ENCODE measurements at places on chromosomes 16 and 17.

DNA sequence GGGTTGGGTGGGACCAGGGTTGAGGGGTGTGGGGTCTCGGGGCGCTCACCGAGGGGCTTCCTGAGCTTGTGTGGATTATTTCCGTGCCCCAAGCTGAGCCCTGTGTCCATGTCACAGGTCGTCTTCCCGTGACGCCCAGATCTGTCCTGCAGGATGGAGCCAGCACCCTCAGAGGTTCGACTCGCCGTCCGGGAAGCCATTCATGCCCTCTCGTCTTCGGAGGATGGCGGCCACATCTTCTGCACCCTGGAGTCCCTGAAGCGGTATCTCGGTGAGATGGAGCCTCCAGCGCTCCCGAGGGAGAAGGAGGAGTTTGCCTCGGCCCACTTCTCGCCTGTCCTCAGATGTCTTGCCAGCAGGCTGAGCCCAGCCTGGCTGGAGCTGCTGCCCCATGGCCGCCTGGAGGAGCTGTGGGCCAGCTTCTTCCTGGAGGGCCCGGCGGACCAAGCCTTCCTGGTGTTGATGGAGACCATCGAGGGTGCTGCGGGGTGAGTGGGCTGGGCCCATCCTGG lies 1.0 kb downstream of the TELO2 start:
- DNase-seq = no peak

DNA sequence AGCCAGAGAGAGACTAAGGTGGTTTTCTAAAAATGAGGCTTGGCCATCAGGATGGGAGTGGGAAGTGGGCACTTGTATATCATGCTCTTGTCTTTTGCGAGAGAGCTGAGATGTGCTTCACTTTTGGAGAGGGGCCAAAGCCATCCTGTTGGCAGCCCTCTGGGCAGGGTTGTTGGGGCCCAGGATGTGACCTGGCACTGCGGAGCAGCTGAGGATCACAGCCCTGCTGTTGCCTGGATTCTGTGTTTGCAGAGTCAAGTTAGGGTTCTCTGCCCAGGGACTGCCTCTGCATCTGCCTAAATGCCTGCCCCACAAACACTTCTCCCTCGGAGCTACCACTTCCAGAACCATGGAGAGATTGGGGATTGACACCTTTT lies 71.2 kb downstream of the PLD6 start:
- no peak for DNase-seq

- DNase-seq = peak; percentile 67
These were observed 26.4 kb downstream of the USP10 start for GRCh38 chr16:84726079-84726668.

DNA sequence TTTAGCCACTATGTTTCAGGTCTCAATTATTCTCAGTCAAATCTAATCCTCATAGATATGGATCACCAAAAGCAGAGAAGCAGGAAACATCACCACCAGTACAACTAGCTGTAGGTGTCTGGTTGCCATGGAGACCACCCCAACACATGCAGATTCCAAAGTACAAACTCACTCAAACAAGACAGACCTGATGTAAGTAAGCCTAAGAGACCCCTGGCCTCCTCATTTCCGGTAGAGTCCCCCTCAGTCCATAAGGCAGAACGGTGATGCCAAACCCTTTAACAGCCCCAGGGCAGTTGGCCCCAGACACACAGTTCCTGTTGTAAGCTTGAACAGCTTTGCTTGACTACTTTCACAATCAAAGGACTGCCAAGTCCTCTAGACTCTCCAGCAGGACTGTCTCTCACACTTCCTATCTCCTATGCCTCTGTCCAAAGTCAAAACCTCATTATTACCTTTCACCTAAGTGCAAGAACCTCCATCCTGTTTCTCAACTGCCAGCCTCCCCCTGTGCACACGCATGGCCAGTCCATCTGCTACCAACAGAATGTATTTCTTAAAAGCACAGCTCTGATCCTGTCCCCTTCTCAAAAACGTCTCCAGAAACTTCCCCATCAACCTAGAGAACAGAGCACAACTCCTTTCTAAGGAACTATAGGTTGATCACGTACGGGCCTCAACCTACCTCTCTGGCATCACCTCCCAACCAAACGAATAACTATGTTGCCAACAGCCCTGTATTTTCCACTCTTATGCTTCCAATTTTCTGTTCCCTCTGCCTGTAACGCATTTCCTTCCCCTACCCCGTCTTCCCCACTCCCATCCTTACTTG lies 23.9 kb downstream of the SLC39A11 start:
- no peak for DNase-seq

DNA sequence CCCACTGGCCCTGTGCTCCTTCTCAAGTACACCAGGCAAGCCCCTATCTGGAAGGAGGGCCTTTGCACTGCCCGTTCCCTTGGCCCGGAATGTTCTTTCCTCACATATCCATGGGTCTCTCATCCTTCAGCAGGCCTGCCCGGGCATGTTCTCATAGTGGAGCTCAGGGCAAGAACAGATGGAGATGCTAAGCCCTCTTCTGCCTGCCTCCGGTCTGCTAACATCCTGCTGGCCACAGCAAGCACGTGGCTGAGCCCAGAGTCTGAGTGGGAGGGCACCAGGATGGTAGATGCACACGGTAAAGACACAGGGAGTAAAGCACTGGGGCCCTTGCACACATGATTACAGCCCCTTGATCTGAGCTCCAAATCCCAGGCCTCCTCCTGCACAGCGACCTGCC lies 19.8 kb upstream of the ANKRD40CL start:
- no peak for DNase-seq

DNA sequence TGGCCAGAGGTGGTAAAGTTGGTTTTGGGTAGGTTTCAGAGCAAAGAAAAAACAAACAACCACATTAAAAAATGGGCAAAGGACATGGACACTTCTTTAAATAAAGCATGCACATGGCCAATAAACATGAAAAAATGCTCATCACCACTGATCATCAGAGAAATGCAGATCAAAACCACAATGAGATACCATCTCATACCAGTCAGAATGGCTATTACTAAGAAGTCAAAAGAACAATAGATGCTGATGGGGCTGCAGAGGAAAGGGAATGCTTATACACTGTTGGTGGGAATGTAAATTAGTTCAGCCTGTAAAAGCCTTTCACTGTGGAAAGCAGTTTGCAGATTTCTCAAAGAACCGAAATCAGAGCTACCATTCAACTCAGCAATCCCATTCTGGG lies 598.4 kb upstream of the SOX9 start:
- no peak for DNase-seq

DNA sequence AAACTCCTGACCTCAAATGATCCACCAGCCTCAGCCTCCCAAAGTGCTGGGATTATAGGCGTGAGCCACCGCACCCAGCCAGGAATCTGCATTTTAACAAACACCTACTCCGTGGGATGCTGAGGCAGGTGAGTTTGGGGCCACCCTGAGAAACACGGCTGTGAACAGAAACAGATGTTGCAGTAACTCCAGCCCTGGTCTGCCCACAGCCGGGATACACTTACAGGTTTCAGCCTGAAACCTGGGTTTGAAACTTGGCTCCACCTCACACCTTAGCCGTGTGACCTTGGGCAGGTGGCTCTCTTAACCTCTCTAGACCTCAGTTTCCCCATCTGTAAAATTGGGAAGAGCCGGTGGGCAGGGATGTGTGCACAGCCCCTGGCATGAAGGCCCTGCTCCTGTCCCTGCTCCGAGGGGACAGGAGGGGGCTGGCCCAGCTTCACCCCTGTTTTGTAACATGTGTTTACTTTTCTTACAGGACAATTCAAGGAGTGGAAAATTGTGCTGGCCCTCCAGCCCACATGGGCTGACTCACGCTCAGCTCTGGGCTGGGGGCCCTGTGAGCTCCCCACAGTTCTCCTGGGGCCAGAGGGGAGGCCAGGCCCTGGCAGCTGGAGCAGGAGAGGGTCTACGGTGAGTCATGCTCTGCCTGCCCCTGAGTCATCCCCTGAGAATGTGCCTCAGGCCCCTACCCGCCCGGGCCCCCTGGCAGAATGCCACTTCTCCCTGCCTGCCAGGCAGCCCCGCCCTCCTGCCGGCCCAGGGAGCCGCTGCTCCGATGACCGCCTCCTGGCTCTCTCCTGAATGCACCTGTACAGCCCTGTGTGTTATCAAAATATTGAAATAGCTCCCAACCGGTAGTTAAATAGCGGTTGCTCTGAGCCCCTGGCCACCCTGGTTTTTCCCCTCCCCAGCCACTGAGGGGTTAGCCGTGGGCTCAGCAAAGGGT lies 7.7 kb upstream of the PPL start:
- DNase-seq = no peak

GRCh38 chr17:42818379-42818778 lies 5.7 kb downstream of the BECN1 start:
- no peak for DNase-seq

GRCh38 chr16:54355251-54355650 lies 68.7 kb upstream of the IRX3 start:
- DNase-seq = no peak

DNA sequence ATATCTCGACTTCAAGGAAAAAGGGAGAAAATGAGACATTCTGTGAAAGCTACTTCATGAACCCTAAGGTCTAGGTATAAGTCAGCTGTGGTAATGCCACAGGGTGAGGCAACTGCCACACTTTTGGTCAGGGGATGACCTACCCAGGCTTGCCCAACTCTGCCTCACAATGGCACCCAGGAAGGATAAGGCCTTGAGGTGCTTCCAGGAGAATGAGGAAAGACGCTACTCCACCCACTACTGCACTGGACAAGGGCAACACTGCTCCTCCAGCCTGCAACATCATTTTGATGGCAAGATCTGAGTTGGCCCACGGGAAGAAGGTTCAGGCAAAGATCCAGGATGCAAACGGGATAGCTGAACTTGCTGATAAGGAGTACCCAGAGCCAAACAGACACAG lies 22.0 kb upstream of the GFOD2 start:
- DNase-seq = no peak

DNA sequence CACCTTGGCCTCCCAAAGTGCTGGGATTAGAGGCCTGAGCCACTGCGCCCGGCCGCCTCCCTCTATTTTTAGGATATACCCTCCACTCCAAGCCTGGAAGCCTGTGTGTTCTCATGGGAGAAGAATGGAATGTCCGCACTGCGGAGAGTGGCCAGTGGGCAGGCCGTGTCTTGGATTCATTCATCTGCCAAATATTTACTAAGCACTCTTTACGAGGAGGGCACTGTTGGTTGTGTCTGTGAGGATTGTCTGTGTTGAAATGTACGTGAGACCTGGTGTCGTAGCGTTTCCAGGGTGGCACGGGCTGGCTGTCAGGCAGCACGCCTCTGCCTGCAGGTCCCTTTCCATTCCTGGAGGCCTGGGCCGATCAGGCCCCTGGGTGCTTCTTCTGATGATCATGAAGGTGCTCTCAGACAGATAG lies 19.2 kb downstream of the PGS1 start:
- DNase-seq = no peak

DNA sequence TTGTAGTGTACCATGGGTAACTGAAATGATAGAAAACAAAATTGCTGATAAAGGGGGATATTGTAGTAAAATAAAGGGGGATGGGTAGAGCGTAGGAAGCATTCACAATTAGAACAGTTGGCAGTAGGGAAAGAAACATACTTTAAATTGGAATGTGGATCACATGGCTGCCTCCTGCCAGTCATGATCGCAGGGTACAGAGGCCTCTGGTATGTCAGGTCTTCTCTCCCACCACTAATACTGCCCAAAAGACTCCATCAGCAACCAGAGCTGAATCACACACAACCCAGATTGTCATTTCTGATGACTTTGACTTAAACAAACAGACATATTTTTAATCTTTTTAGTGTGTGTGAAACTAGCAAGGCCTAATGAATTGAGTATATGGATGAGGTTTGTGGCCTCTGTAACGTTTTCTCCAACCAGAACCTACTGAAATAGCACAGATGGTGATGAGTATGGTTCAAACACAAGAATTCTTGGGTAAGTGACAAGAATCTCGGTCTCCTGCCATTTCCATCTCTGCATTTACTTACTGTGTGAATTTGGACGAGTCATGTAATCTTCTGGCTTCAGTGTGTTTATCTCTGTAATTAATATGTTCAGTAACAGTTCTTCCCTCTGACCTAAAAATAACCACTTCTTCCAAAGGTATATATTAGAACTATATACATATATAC lies 112.6 kb downstream of the USP22 start:
- no peak for DNase-seq

DNA sequence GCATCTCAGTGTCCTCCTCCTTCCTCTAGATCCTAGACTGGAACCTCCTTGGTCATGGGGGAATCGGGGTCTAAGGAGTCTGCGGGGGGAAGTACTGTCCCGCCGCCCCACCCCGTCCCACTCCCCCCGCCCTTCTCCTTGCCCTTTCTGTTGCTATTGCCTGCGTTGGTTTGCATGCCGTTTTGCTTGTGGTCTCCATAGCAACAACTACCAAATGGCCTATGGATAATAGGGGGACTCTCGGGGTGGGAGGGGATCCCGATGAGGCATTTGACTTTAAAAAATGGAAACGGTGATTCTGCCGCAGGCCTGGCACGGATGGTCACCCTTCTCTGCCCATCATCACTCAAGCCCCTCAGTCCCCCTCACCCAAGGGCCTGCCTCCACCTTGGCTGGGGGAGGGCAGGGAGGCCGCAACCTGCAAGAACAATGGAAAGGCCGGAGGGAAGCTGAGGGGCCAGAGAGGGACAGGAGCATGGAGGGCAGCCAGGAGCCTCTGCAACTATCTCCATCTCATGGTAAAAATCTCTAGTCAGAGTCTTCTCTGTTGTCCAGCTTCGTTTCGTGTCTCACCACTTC lies 231.4 kb upstream of the TNRC6C start:
- no peak for DNase-seq

- DNase-seq = no peak
These were observed 5.5 kb upstream of the SRCIN1 start for GRCh38 chr17:38611070-38611786.

- no peak for DNase-seq
These were observed 111.1 kb downstream of the PITPNC1 start for GRCh38 chr17:67488161-67488560.

DNA sequence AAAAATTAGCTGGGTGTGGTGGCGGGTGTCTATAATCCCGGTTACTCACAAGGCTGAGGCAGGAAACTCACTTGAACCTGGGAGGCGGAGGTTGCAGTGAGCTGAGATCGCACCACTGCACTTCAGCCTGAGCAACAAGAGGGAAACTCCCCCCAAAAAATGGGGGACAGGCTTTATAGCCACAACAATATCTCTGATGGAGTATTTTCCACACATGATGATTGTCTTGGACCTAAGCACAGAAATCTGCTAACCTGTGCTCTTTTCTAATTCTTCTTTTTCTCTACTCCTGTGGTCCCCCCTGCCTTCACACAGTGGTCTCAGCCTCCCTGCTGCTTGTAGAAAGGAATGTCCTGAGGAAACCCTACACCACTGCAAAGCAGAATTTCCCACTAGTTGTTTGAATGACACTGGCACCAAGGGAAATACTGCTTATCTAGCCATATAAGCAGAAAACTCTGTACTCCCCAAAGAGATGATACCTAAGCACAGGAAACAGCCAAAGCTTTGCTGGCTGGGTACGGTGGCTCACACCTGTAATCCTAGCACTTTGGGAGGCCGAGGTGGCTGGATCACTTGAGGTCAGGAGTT lies 117.6 kb downstream of the USP31 start:
- DNase-seq = no peak

Measured in stimulated activated CD4-positive, alpha-beta T cell treated with anti-CD3 and anti-CD28 coated beads, TNF-alpha, amount 100 ng/mL, for 1 hour (primary cell).